Fibroblast of skin of back (primary cell): ENCODE measurements at places on chromosomes 12 and 14.
A peak's percentile ranks its signal among the peaks of the same experiment; 100 is the strongest.

- no peak for DNase-seq
Observed at GRCh38 chr14:64995291-64995690, 8.6 kb downstream of the FNTB start.

DNA sequence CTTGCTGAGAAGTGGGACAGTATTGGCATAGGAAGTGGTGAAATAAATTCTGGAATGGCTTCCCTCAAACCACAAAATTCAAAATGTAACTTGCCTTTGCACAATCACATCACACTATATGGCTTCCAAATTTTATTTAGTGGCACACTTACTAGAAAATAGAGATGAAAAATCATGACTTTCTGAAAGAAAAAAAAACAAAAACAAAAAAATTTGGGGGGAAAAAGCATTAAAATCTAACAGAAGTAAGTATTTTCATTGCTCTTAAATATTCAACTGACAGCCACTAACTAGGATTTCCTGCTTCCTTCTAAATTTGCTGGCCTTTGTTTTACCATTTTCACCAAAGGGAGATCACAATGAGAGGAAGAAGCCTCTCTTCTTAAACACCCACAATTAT is 23.0 kb downstream of the ATF7 start:
- DNase-seq, result no peak

GRCh38 chr12:68119724-68120211 is 39.8 kb downstream of the IFNG start:
- DNase-seq, result no peak

GRCh38 chr12:21718944-21719650 is 55.4 kb downstream of the KCNJ8 start:
- no peak for DNase-seq

GRCh38 chr14:23486036-23486435 is 16.5 kb downstream of the NGDN start:
- no peak for DNase-seq

DNA sequence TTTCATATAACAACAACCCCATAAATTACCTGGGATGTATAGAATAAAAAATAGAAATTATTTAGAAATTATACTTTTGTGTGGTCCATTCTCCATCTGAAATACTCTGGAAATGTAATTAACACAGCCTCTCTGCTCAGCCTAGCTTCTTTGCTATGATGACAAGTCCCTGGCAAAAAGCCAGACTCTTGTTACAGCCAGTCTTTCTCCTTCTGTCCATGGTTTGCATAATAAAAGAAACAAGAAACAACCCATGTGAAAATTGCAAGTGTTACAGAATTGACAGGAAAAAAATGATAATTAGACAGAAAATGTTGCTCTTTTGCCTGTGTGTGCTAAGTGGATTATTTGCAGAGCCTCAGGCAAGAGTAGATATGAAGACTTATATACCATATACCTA is 61.3 kb downstream of the C12orf50 start:
- peak; percentile 6 for DNase-seq

GRCh38 chr12:29581631-29582030 is 84.1 kb upstream of the OVCH1 start:
- DNase-seq, result peak; percentile 37

- no peak for DNase-seq
Observed at GRCh38 chr12:16604596-16605252, 1.2 kb downstream of the LMO3 start.

DNA sequence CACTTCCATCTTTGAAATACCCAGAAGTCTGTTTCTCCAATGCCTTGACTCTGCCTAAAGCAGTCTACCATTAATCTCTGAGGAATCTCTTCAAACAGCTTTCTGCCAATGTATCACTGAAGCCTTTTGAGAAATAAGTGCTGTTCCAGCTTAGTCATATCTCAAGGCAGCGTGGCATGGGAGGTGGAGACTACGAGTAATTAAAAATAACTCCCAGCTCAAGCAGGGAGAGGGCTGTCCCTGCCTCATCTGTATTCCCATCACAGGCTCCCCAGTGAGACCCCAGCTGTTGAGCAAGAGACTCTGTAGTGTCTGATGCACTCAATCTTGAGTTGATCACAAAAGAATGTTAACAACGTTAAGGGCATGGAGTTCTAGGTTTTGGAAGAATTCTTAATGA is 700.6 kb downstream of the DIO2 start:
- peak; percentile 79 for DNase-seq

DNA sequence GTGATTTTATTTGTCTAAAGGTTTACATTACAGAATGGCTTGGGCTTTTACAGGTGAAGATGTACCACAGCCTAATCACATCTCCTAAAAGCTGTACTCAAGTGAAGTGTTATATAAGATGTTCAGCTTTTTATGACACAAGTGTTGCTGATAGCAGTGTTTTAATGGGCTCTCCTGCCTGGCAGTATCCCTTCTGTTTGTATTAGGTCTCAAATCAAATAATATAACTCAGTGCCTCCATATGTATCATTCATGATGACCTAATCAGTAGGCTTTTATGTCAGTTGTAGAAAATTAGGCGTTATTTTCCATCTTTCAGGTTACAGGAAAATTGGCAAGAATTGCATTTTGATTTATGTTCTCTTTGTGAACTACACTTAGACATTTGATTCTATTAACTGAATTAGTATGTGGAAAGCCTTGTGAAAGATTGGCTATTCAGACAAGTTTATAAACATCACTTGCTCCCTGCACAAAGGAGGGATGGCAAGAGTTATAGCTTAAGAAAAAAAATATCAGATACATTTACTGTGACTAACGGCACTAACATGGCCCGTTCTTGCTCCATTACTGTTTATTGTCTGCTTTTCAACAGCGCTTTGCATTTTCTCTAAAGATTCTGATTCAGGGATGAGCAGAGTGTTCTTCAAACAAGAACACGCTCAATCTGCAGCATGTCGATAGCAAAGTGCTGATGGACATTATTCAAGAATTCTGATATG is 143.7 kb upstream of the DIO2 start:
- no peak for DNase-seq

- DNase-seq, result no peak
Observed at GRCh38 chr12:102903337-102904007, 13.6 kb downstream of the PAH start.

DNA sequence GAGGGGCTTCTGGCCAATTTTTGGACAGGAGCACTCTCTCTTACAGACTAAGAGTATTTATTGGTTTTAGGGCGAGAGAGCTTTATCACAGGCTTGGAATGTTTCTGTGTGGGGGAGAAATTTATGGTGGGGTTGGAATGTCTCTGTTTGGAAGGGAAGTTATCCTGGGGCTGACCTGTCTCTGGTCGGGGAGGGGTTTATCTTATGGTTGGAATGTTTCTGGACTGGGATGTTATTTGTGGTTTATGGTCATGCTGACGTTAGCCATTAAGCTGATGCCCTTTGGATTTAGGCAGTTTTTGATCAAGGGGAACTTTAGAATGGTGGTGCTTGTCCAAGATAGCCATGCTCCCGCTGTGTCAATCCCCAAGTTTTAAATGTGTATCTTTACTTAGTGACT is 614.8 kb downstream of the DIO2 start:
- DNase-seq, result peak; percentile 84

- no peak for DNase-seq
Observed at GRCh38 chr14:21109377-21110138, 8.7 kb downstream of the TMEM253 start.
